ENCODE measurements at places on chromosomes 12 and 14. TPM values are rescaled to one million over a fixed set of nuclear protein-coding genes. Genes with fewer than 3 reads are reported as not detected.
A peak's percentile ranks its signal among the peaks of the same experiment; 100 is the strongest.

The STAC3 gene
- total RNA-seq: 3.0 TPM

The CDH24 gene
- total RNA-seq: 3.7 TPM

The ENDOU gene
- total RNA-seq: 0.89 TPM

The GYS2 gene
- total RNA-seq: 0.16 TPM

The BCL2L14 gene
- total RNA-seq: 17.4 TPM

The EML5 gene
- 2.0 TPM for total RNA-seq

The NDRG2 gene
- total RNA-seq: 188 TPM

The BBS10 gene
- total RNA-seq: 9.1 TPM

The TGFB3 gene
- 315 TPM for total RNA-seq

The SLC24A4 gene
- 0.75 TPM for total RNA-seq

DNA sequence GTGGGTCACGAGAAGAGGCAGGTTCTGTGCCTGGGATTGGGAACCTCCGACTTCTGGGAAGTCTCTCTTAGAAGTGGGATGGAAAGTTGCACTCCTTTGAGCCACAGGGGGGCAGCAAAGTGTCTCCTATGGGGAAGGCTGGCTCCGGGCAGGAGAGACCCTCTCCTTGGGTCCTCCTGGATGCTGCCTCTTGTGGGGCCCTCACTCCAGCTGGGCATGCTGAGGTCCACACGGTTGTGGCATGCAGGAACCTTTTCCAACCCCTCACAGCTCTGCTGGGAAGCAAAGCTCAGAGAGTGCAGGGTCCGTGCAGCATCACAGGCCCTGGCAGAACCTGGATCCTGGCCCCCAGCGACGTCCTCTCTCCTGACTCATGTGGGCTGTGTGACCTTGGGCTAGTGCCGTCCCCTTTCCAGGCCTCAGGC lies 17.4 kb downstream of the SDSL start:
- no peak for DNase-seq

GRCh38 chr12:72304751-72305150 lies 32.6 kb downstream of the TRHDE start:
- no peak for DNase-seq

DNA sequence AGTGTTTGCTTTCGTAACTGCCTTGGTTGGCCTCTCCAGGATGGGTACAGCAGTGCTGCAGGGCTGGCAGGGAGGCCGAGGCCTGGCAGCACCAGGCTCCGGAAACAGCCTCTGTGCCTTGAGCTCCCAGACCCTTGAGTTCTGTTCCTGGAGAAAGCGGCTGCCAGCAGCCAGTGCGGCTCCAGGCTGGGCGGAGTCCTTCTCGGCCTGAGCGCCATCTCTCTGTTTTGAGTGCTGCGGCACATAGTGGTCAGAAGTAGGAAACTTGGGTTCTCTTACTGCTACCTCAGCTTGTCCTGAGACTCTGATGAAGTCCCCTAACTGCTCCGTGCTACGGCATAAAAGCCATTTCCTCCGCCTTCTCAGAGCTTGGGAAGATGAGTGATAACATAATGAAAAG lies 65.9 kb downstream of the KCNA1 start:
- no peak for DNase-seq

DNA sequence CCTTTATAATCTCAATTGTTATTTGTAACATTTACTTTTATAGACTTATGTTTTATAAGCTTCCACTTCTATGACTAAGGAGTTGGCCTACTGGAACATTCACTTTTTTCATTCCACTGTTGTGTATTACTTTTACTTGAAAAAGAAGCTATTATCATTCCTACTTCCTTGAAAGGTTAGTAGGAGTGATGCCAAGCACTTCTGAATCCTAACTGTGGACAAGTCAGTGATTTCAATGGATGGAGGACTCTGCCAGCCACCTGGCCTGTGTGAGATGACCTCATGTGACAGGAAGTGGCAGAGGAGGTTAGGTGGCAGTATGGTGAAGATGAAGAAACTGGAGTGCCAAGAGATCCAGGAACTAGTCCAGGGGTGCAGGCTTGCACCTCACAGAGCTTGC lies 46.0 kb downstream of the TECPR2 start:
- no peak for DNase-seq

DNA sequence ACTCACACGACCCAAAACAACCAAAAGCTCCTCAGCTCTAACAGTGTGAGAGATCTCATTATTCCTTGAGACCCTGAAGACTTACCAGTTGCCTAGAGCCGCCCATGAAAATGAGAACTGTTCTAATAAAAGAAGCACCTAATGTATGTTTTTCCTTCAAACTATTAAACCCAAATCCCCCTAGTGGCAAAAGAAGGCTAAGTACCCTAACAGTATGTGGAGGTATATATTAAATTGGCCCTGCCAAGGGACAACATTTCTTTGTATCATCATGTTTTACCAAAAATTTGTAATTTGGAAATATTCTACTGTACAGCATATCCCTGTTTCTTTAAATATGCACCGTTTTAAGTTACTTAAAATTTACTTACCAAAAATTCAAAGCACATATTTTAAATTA lies 38.0 kb upstream of the PPFIA2 start:
- no peak for DNase-seq

DNA sequence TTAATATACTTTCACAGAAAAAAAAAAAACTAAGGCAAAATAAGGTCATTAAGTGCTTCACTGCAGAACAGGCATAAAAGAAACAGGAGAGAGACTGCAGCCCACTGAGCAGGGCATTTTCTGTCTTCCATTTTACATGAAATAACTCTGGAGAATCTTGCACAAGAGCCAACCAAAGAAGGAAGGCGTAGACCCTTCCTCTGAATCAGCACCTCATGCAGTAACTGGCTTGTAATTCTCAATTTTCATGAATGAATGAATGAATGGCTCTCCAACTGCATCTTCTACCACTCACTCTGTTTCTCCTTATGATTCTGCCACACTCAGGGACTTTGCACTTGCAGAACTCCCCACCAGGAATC lies 102.0 kb upstream of the PPM1H start:
- no peak for DNase-seq

- no peak for DNase-seq
Measured at GRCh38 chr12:52081263-52081733, 1.8 kb downstream of the SMIM41 start.

DNA sequence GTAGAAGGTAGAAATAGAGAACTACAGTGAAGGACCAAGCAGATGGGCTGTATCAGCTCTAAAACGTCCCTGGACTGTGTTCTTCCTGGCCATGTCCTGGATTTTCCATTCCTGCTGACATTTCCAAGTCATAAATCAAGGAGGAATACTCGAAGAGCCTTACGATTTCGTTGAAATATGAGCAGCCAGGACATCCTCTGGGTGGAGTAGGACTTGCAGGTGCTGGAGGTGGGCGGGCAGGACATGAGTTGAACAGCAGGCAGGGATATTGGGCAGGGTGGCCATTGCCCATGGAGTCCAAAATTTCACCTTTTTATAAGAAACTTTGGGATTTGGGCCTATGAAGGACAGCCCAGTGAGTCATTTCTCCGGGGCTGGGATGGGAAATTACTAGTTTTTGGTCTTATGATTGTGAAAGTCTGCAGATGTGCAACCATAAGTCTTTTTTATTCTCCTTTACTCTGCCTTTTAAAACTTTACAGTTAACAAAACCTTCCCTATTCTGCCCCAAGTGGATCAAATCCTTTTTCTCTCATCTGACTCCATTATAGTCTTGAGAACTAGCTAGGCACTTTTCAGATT lies 88.8 kb downstream of the TMX1 start:
- DNase-seq: no peak

DNA sequence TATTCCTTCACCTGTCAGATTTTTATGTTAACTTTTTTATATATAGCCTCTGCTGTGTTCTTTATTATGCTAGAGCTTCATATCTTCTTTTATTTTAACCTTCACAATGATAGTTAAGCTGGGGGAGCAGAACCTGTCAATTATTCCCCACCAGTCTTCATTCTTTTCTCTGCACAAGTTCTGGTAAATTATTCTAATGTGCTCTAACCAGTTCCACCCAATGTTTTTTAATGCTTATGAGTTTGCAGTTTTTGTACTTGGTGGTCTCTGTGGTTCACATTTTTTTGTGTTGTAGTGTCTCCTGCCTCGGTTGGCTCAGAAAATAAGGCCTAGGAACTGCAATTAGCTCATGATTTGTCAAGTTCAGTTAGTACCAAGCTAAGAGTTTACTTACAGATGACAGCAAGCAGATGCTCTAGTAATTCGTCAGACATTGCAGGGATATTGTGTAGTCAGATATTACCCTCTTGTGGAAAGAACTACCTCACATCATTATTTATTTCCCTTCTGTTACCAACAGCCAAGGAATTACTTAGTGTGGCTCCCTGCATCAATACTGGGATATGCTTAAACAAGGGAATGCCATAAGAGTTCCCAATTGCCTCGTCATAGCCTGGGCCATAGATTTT lies 14.5 kb downstream of the DYRK2 start:
- DNase-seq: no peak

DNA sequence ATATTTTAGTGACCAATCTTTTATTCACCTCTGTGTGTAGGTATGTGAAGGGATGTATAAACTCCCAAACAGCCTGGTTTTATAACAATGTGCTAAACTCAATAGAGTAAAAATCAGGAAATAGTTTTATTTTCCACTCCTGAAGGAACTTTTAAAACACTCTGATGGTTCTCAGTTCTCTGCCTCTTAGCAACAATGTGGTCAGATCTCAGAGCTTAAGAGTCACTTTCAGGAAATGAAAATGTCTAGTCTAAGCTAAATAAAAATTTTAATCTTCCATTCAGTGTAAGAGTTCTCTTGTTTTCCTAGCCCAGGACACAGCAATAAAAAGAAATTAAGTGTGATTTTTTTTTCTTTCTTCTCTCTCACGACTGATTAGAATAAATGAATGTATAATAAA lies 718.0 kb downstream of the C12orf50 start:
- DNase-seq: no peak

DNA sequence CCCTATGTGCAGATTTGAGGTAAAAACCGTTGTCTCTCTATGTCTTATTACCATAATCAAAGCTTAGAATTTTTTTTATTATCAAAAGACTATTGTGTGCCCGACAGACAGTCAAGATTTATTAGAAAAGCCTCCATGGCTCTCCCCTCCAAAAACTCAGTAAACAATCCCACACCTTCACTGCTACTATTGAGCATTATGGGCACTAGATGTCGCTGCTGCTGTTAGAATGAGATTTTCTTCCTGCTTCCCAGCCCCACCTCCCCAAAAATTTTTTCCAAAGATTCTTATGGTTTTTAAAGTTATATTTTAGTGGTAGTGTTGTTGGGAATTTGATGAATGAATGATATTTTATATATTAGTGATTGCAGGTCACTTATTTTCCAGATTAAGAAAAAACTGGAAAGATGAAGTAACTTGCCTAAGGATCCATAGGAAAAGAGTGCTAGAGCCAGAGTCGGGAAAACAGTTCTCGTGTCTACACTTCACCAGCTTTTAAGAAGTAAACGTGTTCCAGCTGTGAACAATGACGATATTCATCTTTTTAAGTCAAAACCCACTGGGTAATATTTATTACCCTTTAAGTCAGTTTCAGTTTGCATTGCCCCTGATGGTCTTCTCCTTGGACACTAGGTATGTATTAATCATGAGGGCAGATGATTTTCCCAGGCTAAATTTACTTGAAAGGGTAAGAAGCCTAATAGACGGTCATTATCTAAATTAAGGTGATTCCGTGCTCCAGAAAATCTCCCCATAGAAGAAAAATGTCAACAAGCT lies 12.2 kb upstream of the FOXG1 start:
- no peak for DNase-seq

- no peak for DNase-seq
Measured at GRCh38 chr12:76947304-76947703, 68.5 kb upstream of the CSRP2 start.

GRCh38 chr12:79375050-79375449 lies 315.7 kb downstream of the PAWR start:
- peak; percentile 50 for DNase-seq

- no peak for DNase-seq
Measured at GRCh38 chr14:50383618-50384225, 13.0 kb downstream of the CDKL1 start.

DNA sequence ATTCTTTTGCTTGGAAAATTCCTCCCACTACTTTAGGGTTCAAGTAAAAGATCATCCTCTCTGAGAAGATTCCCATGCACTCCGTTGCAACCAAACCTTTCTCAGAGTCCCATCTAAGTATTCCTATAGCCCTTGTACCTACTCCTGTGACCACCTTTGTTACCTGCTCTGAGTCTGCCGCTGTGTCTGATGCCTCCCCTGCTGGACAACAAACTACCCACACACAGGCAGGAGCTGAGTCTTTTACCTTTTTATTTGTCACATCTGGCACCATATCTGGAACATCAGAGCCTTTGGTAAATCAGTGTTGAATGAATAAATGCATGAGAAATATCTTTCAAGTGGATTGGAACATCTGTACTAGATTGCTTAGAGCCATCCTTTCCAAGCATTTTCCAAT lies 82.1 kb upstream of the FLRT2 start:
- DNase-seq: no peak

DNA sequence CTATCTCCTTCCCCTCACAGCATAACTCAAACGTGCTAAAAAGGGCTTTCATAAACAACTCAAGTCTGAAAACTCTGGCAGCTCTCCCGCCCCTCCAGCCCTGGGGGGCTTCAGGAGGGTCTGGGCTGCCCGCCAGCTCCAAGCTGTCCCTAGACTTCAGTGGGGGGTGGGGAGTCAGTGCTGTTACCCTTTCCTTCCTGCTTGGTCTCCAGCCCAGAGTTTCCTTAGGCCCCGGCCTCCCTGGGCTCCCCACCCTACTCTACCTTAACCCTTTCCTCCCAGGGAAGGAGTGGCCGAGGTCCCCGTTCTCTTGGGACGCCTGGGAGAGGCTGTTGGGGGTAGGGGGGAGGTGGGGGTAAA lies 530 bp upstream of the NYNRIN start:
- no peak for DNase-seq

DNA sequence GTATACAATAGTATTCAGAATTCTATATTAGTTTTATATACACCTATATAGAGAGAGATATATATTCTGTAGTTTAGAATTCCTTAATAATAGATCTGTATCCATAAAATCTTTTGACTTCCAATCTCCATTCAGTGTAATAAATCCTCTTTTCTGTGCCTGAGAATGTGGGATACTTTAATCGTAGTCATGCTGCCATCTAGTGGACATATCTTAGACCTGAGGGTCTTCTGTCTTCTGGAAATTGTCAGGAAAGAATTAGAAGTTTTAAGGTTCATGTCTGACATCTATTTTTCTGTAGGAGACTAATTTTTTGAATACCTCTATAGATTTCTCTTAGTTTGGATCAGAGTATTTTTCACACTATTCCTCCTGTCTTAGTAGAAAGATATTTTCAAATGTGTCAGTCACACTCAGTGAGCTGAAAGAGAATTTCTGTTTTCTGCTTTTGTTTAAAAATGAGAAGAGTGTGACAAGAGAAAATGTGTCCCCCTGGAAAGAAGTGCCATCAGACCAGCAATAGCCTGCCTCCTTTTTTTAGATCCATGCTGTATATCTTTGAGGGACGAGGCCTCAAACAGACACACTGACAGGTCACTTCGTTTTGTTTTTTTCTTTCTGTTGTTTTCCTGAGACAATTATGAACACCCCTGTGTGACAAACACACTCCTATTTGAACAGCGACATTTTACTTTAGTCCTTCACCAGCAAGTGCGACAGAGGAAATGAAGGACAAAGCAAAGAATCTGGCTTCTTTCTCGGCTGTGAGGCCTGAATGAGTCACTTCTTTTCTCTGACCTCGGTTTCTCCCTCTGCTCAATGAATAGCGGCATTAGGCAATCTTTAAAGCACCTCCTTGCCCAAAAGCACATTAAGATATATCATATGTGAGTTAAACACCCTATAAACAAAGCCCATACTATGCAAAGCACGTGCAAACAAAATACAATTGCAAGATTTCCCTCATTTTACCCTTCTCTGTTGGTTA lies 96.3 kb downstream of the GALC start:
- no peak for DNase-seq

GRCh38 chr12:18206198-18206597 lies 55.1 kb upstream of the PIK3C2G start:
- DNase-seq: no peak
